ENCODE measurements at places on chromosomes 13 and 19. TPM values are rescaled to one million over a fixed set of nuclear protein-coding genes. Genes with fewer than 3 reads are reported as not detected.

DNA sequence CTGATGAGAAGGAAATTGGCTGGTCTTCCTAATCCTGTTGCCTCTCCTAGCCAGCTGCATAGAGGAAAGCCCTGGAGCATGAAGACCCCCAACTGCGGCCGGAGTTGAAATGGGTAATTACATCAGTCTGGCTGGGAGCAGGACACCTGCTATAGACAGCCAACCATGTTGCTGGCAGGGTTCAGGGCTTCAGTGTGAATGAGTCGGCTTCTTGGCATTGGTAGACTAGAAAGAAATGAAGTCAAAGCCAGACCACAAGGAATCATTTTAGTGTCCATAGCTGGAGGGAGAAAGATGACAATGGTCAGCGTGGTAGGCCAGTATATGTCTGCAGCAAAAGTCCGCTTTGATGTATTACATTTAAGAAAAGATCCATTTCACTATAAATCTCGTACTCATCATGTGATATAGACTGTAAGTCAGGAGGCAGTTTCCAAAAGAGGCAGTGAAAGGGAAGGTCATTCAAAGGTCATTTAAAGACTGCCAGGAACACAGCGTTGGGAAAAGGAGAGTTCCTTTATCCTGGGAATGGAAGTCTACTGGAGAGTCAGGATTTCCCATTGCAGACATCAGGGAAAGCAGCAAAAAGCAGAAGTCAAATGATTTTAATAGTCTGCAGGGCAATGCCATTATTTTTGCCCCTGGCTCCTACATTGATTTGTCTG, 262.7 kb downstream of the DNAJC15 start:
- peak; percentile 68 for DNase-seq

- DNase-seq, result no peak
Measured at GRCh38 chr19:51467864-51468544, 9.8 kb upstream of the SIGLEC8 start.

- DNase-seq, result no peak
Measured at GRCh38 chr19:52527956-52528351, 486 bp downstream of the ZNF808 start.

DNA sequence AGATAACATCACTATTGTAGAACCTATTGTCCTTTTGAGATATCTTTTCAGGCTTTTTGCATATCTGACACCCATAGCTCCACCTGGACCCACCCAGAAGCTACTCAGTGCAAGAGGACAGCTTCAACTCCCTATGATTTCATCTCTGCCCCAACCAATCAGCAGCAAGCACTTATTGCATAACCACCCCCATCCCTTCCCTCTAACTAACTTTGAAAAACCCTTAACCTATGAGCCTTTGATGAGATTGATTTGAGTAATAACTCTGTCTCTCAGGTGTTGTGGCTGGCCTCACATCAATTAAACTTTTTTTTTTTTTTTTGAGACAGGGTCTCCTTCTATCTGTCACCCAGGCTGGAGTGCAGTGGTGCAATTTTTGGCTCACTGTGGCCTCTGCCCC, 13.4 kb upstream of the MTRF1 start:
- no peak for DNase-seq

DNA sequence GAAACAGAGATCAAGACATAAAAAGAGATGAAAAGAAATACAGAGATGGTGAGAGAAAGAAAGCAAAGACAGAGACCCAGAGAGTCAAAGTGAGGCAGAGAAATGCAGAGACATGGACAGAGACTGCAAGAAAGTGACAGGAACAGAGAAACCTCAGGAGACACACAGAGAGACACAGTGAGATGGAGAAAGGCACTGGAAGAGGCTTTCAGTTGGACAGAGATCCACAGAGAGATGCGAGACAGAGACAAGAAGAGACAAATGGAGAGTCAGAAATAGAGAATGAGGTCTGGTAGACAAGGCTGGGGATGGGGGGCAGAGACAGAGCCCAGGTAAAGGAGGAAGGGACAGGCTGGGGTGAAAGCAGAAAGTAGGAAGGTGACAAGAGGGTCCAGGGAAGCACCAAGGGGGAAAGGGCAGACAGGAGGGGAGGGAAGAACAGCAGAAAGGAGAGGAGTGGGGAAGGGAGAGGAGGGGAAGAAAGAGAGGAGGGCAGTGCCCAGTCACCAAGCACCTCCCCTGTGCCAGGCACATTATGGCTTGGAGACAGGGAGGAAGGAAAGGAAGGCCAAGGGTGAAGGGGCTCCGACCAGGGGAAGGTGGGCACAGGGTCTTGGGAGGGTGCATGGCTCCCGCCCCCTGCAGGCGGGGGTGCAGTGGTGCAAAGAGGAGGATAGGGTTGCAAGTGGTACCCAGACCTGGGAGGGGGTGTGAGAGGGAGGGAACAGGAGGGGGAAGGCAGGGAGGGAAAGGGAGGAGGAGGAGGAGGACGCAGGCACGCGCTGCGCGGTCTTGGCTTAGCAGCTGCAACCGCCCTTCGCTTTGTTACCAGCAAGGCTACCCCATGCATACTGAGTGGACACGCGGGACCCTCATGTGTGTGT, 38.4 kb downstream of the DEDD2 start:
- DNase-seq, result no peak

DNA sequence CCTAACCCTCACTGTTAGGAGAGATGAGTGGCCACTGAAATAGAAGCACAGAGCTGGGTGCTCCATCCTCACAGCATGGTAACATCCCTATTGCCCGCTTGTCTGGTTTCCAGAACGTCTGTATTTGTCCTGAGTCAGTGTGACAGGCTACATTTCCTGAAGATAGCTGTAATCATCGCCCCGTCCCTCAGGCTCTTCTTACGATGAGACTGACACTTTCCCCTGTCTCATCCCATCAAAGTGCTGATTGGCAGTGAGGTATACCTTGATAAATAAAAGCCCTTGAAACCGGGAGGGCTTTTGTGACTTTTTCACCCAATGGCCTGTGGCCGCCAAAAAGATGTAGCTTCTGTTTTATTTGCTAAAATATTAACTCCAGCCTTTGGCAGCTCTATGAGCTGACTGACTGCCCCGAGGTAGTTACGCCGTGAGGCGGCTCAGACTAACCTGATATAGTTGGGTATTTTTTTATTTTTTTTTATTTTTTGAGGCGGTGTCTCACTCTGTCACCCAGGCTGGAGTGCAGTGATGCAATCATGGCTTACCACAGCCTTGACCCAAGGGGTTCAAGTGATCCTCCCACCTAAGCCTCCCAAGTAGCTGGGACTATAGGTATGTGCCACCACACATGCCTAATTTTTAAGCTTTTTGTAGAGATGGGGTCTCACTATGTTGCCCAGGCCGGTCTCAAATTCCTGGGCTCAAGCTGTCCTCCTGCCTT, 5.7 kb upstream of the LRRC4B start:
- no peak for DNase-seq

GRCh38 chr13:32837307-32837972, 178.8 kb upstream of the KL start:
- no peak for DNase-seq

DNA sequence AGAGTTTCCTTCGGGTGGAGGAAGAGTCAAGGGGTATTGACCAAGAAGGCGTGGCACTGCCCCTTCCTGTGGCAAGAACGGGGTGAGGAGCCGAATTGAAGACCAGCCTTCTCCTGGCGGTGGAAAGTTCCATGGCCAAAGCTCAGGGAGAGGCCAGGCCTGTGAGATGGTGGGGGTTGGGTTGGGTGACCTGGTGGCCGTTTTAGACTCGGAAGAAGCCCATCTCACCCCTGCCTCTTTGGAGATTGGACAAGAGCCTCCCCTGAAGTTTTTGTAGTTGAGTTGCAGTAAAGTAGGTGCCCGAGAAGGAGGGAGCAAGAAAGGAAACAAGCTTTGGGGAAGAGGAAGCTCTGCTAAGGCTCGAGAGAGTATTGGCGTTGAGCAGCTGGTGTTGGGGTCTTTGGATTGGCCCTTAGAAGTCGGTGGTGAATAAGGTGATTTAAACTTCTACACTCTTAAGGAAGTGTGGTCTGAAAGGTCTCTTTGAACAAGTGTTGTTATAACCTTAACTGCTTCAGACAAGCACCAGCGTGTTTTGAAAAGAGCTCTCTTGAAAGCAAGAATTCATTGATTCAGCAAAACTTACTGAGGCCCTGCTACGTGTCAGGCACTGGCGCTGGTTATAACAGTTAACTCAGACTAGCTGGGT, 964 bp downstream of the SPINT2 start:
- no peak for DNase-seq

DNA sequence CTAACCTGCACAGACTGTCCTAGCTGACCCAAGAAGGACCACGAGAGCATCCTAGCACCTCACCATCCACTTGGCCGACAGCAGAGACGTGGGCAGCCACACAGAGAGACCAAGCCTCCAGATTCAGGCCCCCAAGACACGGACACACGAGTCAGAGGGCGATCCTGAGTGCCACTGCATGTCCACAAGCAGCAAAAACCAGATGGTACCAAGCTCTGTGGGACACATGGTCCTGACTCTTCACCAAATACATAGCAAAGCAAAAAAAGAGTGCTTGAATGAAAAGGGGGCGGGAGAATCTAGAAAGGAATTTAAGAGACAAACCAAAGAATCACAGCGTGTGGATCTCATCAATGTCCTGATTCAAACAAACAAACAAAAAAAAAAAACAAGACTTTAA, 45.2 kb downstream of the MLLT1 start:
- DNase-seq, result peak; percentile 15

DNA sequence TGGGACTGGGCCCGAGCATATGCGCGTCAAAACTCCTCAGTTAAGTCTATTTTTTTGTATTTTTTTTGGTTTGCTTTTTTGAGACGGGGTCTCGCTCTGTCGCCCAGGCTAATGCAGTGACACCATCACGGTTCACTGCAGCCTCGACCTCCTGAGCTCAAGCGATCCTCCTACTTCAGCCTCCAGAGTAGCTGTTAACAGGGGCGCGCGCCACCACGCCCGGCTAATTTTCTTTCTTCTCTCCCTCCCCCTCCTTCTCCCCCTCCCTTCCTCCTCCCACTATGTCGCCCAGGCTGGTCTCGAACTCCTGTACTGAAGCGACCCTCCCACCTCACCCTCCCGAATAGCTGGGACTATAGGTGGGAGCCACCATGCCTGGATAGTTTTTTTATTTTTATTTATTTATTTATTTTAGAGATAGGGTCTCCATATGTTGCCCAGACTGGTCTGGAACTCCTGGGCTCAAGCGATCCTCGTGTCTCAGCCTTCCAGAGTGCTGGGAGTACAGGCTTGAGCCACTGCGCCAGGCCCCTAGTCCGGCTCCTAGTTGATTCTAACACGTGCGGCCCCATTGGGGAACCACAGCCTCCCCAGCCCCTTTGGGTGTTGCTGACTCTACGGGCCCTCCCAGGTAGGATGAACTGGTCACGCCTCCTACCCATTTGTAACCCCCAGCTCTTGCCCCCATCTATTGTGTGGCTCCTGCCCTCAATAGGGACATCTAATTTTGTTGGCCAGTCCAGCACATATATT, 806 bp upstream of the ZNF837 start:
- DNase-seq, result no peak

- DNase-seq, result no peak
Measured at GRCh38 chr19:19997656-19998268, 41.5 kb downstream of the ZNF682 start.

DNA sequence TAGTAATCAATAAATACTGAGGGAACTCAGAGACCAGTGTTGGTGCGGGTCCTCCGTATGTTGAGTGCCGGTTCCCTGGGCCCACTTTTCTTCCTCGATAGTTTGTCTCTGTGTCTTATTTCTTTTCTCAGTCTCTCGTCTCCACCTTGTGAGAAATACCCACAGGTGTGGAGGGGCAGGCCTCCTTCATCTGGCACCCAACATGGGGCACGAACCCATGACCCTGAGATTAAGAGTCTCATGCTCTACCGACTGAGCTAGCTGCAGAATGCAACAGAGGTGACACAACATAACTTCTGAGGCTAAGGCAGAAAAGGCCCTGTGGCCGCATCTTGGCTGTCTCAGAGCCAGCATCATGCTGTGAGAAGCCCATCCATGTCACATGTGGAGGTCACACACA, 5.3 kb upstream of the ZNF613 start:
- DNase-seq, result no peak

DNA sequence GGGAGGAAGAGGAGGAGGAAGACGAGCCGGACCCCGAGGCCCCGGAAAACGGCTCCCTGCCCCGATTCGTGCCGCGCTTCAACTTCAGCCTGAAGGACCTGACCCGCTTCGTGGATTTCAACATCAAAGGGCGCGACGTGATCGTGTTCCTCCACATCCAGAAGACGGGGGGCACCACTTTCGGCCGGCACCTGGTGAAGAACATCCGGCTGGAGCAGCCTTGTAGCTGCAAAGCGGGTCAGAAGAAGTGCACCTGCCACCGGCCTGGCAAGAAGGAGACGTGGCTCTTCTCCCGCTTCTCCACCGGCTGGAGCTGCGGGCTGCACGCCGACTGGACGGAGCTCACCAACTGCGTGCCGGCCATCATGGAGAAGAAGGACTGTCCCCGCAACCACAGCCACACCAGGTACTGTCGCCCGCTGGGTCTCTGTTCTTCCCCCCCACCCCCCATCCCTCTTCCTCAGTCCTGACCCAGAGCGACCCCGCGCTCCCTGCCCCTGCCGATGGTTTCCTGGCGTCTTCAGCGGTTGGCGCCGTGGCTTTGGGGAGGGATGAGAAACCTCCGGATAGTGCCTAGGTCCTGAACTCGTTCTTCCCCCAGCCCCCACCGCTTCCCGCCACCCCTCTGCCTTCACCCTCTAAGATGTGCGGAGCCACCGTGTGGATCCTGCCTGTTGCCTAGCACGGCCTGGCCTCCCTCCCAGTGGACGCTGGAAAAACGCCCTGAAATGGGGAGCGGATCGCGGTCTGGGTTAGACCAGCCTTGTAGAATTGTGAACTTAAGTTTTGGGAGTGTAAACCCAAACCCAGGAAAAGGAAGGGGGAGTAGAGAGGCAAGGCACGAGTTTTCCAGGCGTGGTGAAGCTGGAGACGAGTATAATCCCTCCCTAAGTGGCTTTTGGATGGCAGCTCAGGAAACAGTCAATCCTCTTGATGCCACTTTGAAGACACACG, 1.5 kb downstream of the HS6ST3 start:
- DNase-seq, result no peak

- no peak for DNase-seq
Measured at GRCh38 chr13:91904597-91904996, 506.2 kb downstream of the GPC5 start.

RASAL3 gene
- not detected for total RNA-seq

CCDC169 gene
- total RNA-seq, result 0.54 TPM

SPRED3 gene
- 0.90 TPM for total RNA-seq

ZIC5 gene
- not detected for total RNA-seq

C19orf47 gene
- 4.4 TPM for total RNA-seq

B3GNT8 gene
- under 0.01 TPM for total RNA-seq

ZNF329 gene
- total RNA-seq, result 16.8 TPM

NLRP4 gene
- not detected for total RNA-seq

Data from IMR-90 (cell line).